ENCODE measurements at places on chromosomes 13 and 19. TPM values are rescaled to one million over a fixed set of nuclear protein-coding genes. Genes with fewer than 3 reads are reported as not detected.

GRCh38 chr19:1105008-1105872 lies 1.4 kb downstream of the GPX4 start:
- DNase-seq: no peak

DNA sequence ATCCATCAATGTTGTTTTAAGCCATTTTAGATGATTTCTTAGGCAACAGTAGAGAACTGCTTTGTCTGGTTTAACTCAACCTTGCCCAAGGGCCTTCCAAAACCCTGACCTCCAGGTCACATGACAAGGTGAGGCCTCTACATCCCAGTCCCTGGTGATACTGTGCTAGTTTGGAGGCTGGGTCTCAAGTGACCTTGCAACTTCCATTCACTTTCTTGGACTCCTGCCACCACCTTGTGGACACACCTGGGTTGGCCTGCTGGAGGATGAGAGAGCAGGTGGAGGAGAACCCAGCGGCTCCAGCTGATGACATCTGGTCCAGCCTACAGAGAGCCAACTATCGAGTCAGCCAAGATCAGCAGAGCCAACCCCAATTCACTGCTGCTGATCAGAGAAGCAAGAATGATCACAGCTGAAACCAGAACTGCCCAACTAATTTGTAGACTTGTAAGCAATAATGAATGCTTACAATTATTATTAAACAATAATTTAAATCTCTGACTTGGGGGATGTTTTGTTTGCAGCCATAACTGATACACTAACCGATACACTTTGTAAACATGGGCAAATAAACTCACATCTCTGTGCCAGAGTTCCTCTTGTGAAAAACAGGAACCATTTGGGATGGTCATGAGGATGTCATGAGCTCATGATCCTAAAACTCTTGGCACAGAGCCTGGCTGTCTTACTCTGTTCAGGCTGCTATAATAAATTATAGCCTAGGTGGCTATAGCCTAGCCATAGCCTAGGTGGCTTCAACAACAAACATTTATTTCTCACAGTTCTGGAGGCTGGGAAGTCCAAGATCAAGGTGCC lies 11.5 kb downstream of the FAM187B start:
- DNase-seq: peak; percentile 49

- DNase-seq: no peak
Measured at GRCh38 chr19:29819300-29819699, 7.5 kb downstream of the CCNE1 start.

DNA sequence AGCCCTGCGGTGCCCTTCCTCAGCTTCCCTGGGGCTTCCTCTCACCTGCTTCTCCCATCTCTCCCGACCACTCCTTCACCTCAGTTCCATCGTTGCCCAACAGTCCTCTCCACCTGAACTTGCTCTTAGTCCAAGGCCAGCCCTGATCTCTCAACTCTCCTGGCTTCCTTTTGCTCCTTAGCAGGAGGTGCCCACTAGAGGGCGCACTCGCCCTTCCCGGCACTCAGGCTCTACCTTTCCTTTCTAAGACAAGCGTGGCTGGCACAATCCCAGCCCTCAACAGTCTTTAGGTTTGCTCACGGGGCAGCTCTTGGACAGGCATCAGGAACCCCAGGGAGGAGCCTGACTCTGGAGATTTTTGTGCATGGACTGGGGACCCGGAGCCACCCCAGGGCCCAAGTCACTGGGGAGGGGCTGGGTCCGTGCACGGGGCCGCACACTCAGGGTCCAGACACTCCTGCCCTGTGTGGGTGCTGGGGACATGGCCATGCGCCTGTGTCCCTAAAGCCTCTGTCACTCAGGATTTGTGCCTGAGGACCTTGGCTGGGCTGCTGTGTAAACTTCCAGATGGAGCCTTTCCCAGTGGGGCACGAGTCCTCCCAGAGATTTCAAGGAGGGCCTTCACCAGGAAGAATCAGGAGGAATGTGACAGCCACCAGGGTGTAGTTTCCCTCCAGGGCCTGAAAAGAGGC lies 12.1 kb upstream of the CEACAM8 start:
- DNase-seq: peak; percentile 40

DNA sequence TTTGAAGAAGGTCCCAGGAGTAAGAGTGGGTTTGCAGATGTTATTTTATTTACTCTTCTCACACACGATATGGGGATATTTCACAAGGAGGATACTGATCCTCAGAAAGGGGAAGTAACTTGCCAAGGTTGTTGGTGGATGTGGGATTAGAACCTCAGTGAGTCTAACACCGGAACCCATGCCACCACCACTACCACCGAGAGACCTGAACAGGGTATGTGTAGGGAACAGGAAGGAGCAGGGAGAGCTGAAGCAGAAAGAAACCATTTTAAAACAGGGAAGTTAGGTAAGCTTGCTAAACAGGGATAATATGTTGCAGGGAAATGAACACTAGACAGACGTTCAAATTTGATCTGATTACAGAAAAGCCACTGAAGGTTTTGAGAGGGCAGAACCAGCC lies 11.6 kb upstream of the CEACAM3 start:
- no peak for DNase-seq

DNA sequence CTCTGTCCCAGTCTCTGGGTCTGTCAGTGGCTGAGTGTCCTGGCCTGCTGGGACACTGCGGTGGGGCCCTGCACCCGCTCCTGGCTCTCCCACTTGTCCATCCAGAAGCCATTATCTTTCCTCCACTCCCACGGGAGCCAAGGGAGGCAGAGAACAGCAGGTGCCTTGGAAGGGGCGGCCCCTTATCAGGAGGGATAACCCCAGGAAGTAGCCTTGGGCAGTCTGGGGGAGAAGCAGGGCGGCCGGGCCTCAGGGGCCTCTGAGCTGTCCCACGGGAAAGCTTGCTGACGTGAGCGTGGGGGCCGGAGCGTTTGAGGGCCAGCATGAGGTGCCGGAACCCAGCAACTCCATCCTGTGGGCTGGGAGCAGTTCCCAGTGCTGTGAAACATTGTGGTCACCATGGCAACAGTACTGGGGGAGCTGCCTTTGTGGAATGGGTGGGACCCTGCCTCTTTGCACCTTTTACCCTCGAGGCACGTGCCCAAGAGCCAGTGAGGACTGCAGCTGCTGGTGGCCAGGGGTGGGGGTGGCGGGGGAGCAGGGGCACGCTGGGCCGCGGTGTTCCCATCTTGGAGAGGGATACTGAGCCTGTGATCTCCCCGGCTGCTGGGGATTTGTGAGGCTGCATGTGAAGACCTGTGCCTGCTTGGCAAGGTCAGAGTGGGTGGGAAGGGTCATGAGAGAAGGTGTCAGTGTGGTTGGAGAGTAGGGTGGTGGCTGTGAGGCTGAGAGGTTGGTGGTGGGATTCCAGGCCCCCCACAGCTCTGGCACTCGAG lies 20.9 kb downstream of the KLHL26 start:
- peak; percentile 84 for DNase-seq

DNA sequence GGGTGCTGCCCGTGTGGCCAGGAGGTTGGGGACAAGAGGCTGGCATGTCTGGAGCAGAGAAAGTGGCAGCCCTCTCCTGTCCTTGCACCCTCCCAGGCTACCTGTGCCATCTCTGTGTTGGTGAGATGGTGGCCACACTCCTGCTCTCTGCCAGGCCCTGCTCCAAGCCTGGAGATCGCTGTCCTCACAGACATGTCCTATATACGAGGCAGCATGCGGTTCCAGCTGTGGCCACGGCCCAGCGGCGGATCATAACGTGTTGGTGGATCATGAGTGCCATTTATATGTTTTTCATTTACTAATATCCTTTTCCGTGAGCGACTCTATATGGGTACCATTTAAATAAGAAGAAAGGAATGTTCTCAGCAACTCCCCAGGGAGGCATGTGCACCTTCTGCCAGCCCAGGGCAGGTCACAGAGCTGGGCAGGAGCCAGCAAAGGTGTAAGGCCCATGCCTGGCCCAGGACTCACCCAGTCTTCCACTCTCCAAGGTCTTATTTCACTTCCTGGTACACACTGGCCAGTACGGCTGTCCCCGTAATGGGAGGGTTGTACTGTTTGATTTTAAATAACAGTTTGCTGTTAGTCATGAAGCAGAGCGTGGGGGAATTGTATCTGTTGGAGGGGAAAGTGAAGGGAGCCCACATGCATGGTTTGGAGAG lies 47.2 kb upstream of the LDLR start:
- no peak for DNase-seq

GRCh38 chr13:29571876-29572570 lies 23.5 kb downstream of the SLC7A1 start:
- no peak for DNase-seq

DNA sequence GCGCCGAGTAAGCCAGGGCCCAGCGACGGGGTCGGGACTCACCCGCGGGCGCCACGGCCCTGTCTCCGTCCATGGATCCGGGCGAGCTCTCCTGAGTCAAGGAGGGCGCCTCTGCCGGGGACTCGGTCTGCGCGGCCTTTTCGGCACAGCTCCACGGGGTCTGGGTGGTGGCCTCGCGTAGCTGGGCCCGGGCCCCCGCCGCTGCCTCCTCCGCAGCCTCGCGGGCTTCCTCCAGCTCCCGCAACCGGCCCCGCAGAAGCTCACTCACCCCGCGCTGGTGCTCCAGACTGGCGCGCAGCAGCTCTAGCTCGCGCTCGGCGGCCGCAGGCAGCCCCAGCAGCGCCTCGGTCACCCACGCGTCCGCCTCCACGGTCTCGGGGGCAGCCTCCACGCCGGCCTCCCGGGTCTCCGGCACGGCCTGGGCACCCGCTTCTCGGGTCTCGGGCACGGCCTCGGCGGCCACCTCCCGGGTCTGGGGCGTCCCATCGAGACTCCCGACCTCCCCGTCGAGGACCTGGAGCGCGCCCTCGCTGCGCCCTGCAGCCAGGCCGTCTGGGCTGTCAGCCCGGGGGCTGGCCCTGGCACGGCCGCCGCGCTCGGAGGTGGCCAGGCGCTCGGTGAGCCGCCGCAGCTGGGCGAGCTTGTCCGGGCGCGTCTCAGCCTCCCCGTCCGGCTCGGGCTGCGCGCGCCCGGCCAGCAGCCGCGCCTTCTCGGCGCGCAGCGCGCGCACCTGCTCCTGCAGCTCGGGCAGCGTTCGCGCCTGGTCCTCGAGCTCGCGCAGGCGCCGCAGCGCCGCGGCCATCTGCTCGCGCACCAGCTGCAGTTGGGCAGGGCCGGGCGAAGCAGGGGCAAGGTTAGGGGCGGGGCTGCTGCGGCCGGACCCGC lies 8.4 kb downstream of the KANK3 start:
- no peak for DNase-seq

- no peak for DNase-seq
Measured at GRCh38 chr13:80052286-80052685, 288.6 kb downstream of the SPRY2 start.

DNA sequence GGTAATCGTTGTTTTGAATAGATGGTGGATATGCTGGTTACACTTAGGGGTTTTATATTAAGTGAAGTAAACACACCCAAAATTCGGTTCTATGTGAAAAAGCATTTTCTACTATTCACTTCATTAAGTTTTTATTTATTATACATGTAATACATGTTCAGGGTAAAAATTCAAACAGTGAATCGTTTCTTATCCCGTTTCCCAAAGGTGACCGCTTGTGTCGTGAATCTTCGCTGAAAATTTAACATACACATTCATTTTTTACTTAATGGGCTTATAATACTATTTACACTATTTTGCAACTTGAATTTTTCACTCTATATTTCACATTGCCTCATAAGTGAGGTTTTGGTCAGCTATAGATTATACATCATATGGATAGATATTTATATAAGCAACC lies 24.5 kb downstream of the IPO5 start:
- no peak for DNase-seq

- DNase-seq: no peak
Measured at GRCh38 chr13:99007414-99007986, 29.6 kb upstream of the DOCK9 start.

- no peak for DNase-seq
Measured at GRCh38 chr13:67036699-67037457, 193.3 kb downstream of the PCDH9 start.

- no peak for DNase-seq
Measured at GRCh38 chr13:34833562-34834182, 108.4 kb upstream of the NBEA start.

GRCh38 chr19:47315125-47315821 lies 5.6 kb downstream of the C5AR1 start:
- peak; percentile 41 for DNase-seq

DNA sequence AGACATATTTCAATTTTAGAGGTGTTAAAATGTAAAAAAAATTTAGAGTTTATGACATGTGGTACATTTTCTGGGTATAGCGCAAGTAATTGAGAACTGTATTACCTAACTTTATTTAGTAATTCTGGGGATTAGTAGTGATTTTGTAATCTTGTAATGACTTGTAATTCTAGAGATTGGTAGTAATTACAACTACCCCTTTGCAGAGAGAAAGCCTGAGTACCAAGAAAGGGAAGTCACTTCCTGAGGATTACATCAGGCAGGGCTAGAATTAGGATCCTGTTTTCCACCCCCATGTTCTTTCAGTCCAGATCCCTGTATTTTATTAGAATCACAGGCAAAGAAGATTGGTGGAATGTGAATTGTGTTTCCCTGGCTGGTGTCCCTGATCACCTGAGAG lies 274.9 kb downstream of the KCNRG start:
- no peak for DNase-seq

DNA sequence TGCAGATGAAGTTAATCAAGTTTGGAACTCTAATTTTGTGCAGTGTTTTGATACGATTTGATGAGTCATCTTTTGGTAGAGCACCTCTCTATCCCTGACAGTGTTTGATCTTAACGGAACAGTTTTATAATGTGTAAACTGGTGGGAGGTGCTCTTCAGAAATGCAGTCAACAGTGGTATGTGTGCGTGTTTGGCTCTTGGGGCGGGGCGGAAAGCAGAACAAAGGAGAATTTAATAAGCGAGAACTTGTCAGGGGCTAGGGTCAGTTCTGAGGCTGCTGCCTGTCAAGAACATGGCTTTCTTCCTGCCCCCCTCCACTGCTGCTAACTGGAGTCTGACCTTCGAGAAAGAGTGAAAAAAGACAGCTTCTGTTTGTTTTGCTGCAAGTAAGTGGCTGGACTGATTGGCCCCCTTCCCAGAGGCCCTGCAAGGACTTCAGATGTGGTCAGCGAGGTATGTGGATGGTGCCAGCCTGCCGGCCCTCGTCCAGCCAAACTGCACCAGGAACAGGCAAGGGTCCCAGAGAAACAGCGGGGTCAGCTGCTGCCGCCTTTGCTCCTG lies 40.8 kb downstream of the BBC3 start:
- DNase-seq: peak; percentile 32

DNA sequence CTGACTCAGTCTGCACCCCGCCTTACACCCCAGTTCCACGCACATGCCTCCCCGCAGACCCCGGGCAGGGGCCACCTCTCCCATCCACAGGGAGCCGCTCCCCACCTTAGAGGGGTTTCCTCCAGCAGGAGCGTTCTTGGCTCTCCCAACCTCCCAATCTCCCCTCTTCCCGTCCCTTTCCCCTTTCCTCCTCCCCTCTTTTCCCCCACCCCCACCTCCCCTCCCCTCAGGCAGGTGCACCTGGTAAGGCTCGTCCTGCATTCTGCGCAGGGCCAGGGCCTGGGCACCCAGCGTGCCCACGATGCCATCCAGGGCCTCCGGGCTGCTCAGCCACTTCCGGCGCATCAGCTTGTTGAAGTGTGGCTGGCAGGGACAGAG lies 27.3 kb downstream of the EXOC3L2 start:
- no peak for DNase-seq

- peak; percentile 18 for DNase-seq
Measured at GRCh38 chr19:36420961-36421748, 2.7 kb upstream of the ZFP82 start.

Gene PCSK4
- total RNA-seq: 1.2 TPM

Gene UBL5
- total RNA-seq: 562 TPM

Gene PRR22
- total RNA-seq: 1.1 TPM

Gene IZUMO1
- total RNA-seq: not detected

Gene SGCG
- total RNA-seq: 167 TPM

Gene PTGER1
- total RNA-seq: not detected

Gene TRPC4
- 1.4 TPM for total RNA-seq

Gene HNRNPM
- 95.6 TPM for total RNA-seq
